Activated CD4-positive, alpha-beta T cell treated with anti-CD3 and anti-CD28 coated beads for 1 hour (primary cell): ENCODE measurements at places on chromosomes 1 and 21.

GRCh38 chr1:94858276-94858675 is 38.1 kb downstream of the SLC44A3 start:
- DNase-seq: no peak

- no peak for DNase-seq
These were observed 46.0 kb upstream of the OLIG2 start for GRCh38 chr21:32979598-32980268.

- no peak for DNase-seq
These were observed 1.6 kb downstream of the FCRL2 start for GRCh38 chr1:157775101-157775870.

- no peak for DNase-seq
These were observed 565 bp downstream of the WLS start for GRCh38 chr1:68231627-68232288.

GRCh38 chr21:43321111-43321510 is 105.8 kb downstream of the SIK1 start:
- no peak for DNase-seq

GRCh38 chr1:217522277-217522676 is 108.6 kb downstream of the GPATCH2 start:
- no peak for DNase-seq

DNA sequence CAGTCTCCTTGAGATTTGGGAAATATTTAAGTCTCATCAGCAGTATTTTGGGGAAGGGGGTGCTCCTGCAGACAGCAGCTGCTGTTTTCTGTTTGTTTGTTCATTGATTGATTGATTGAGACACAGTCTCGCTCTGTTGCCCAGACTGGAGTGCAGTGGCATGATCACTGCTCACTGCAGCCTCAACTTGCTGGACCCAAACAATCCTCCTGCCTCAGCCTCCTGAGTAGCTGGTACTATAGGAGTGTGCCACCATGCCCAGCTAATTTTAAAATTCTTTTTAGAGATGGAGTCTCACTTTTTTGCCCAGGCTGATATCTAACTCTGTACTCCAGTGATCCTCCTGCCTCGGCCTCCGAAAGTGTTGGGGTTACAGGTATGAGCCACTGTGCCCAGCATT is 18.2 kb downstream of the UCK2 start:
- DNase-seq: no peak

DNA sequence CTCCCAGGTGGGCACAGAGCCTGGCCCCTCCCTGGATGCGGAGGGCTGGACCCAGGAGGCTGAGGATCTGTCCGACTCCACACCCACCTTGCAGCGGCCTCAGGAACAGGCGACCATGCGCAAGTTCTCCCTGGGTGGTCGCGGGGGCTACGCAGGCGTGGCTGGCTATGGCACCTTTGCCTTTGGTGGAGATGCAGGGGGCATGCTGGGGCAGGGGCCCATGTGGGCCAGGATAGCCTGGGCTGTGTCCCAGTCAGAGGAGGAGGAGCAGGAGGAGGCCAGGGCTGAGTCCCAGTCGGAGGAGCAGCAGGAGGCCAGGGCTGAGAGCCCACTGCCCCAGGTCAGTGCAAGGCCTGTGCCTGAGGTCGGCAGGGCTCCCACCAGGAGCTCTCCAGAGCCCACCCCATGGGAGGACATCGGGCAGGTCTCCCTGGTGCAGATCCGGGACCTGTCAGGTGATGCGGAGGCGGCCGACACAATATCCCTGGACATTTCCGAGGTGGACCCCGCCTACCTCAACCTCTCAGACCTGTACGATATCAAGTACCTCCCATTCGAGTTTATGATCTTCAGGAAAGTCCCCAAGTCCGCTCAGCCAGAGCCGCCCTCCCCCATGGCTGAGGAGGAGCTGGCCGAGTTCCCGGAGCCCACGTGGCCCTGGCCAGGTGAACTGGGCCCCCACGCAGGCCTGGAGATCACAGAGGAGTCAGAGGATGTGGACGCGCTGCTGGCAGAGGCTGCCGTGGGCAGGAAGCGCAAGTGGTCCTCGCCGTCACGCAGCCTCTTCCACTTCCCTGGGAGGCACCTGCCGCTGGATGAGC is 34.2 kb downstream of the TRIM11 start:
- no peak for DNase-seq

DNA sequence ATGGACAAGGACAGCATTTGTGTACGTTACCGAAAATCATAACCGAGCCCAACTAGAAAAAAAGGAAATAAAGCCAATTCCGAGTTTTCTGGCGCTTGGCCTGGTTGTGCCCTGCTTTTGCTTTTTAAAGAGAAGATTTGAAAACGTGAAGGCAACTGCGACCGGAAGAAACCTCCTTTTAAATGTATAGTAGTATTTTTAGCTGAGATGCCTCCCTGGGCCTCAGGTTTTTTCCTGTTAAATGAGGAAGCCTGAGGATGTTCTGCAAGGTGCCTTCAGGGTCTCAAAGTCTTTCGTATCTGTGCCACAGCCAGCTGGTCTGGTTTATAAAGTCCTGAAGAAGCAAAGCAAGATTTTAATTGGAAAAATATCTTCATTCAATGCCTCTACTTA is 371 bp upstream of the ODF2L start:
- DNase-seq: no peak

DNA sequence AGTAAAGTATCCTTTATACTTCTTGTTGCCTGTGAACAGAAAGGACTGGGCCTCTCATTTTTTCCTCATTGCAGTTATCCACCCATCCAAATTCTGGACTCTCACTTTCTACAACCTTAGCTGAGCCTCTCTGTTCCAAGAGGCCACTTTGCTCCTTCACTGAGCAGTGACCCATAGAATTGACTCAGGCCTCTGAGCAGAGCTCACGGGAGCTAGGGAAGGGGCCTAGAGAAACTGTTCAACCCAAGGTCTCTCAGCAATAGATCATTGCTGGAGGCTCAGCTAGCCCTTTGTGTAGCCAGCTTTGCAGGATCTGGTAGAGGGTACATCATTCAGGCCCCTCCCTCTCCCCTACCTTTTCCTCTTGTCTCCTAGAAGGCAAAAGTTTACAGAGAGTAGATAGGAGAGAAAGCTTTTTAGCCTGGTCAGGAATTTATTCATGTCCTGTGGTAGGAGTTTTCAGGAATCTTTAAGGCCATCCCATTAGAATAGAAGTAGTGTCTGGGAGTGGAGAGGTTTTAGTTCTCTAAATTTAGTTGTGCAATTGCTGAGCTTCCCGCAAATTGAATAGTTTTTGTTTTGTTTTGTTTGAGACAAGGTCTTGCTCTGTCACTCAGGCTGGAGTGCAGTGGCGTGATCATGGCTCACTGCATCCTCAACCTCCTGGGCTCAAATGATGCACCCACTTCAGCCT is 6.7 kb downstream of the INTS3 start:
- no peak for DNase-seq

GRCh38 chr1:55275941-55276341 is 60.8 kb upstream of the USP24 start:
- DNase-seq: no peak

GRCh38 chr1:145927916-145928643 is 796 bp upstream of the RBM8A start:
- no peak for DNase-seq

DNA sequence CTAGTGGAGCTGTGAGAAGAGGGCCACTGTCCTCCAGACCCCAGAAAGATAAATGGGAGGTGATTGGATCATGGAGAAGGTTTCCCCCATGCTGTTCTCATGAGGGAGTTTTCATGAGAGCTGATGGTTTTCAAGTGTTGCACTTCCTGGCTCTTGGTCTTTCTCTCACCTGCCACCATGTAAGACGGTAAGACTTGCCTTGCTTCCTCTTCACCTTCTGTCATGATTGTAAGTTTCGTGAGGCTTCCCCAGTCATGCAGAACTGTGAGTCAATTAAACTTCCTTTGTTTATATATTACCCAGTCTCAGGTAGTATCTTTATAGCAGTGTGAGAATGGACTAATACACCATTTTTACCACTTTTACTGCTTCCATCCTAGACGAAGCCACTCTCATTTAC is 27.6 kb downstream of the GPR88 start:
- no peak for DNase-seq

GRCh38 chr1:119222271-119222670 is 81.8 kb upstream of the WARS2 start:
- DNase-seq: no peak

DNA sequence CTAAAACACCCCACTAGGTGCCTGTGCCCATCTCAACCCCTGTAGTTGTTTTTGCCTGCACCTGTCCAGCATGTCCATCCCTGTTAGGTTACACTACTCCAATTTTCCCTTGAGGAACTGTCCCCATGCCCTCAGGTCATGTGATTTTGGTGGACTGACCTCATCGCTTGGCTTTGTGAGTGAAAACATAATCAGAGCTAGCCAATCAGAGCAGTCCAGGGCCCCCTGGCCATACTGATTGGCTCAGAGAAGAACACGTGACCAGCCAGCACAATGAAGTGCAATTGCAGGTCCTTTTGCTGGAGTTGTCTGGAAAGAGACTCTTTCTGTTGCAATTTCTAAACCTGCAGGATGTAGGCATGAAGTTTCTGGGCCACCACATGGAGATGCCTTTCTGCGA is 303.3 kb upstream of the PROX1 start:
- DNase-seq: no peak

DNA sequence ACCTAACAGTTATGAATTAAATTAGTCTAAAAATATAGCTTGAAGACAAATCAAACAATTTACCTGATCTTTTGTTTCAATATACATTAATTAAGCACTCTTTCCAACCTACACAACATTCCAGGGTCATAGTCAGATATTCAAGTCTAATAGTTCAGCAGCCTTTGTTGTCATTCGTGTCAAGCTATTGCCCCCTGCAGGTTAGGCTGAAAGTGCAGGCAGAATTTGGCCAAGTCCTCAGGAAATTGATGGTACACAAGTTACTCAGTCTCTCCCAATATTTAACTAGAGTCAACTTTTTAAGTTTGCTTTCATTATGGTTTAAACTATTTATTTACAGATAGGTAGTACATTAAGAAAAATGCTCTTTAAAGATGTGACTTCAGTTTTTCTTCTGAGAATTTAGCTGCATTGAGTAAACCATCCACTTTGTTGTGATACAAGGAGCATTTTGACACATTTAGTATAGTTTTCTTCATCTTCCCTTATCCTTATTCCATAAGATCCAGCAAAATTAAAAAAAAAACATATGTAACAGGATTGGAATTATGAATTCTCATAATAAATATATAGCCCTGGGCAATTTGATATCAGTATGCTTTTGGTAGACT is 130.3 kb upstream of the DPYD start:
- DNase-seq: peak; percentile 55

DNA sequence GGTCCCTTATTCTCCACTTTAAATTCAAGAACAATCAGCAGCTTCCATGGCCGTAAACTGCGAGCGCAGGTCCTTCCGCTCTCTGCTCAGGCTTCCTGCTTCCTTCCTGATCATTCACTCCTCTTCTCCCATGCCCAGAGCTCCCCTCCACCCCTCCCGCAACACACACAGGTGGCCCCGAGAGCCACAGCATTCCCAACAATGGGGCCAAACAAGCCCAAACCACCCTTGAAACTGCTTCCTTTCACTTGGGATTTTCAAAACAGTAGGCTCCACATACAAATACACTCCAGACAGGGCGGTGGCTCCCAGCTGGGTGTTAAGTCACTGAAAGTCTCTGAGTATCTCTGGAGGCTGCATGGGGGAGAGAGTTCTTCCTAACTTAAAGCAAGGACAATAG is 11.4 kb downstream of the FAM89A start:
- DNase-seq: no peak

DNA sequence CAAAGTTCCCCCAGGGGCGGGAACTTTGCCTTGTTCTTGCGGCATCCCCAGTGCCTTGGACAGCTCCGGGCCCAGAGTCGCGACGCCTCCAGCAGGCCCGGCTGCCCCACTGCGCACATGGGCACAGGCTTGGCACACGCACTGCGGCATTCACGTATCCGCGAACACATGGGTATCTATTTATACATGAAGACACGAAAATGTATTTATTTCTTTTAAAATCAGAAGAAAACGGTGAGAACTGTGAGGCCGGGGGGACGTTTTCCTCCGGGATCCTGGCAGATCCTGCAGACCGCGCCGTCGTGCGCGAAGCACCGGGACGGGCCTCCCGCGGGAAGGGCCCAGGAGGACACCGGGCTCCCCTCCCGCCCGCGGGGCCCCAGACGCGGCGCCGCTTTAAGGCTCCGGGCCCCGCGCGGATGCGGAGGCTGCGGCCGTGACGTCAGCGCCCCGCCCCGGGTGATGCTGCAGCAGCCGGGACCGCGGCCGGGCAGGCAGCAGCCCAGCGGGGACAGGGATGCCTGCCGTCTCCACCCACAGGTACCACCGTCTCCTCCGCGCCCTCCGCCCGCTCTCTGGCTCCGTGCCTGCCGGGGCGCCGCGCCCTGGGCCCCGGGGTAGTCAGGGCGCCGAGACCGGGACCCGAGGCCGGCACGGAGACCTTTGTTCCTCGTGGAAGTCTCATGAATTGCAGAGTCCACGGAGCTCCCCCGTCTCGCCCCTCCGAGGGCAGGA is at the start of gene SLC45A1:
Gene SLC45A1, plus strand, starts transcription at position 468 of the 735 bp plus-strand sequence. CDS start 6,216 bp downstream, outside the sequence.
- DNase-seq: peak; percentile 70

- DNase-seq: no peak
These were observed 26.8 kb downstream of the LRRC53 start for GRCh38 chr1:74485622-74486021.

DNA sequence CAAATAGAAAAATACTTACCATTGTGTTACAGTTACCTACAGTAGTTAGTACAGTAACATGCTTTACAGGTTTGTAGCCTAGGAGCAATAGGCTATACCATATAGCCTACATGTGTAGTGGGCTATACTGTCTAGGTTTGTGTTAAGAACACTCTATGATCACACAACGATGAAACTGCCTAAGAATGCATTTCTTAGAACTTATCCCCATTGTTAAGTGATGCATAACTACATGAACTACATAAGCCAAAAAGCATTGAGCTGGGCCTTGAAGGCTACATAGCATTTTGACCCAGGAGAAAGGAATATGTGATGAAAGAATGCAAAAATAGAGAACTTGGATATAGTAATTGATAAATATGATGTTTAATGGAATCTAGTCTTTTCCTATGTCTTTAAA is 46.4 kb upstream of the JUN start:
- no peak for DNase-seq

GRCh38 chr1:164087906-164088453 is 471.0 kb upstream of the PBX1 start:
- no peak for DNase-seq

DNA sequence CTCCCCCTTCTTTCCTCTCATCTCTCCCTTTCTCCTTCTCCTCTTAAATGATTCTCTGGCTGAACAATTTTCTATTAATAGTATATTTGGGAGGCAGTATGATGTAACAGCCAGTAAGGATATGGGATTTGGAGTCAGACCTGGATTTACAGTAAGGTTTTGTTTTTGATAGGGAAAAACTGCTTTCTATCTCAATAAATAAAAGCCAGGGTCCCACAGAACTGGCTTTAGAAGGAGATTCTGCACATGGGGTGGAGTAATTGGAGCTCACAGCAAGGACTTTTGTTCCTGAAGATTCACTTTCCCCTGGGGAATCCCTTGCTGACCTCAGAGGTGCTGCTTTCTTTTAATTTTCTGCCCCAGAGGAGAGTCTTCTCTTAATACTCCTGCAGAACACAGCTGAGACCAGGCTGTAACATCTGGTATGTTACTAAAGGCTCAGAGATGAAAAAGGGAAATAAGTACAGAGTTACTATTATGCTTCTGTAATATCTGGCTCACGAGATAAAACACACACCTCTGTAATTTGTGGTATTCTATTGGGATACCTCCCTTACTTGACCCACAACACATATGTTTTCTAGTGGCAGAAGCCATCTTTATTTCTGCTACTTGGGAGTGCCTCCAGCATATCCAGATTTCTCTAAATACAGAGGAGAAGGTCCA is 13.4 kb downstream of the EPB41 start:
- no peak for DNase-seq
